ENCODE measurements at places on chromosomes 1 and 21.

- DNase-seq: no peak
Measured at GRCh38 chr1:94614996-94615395, 73.4 kb upstream of the F3 start.

DNA sequence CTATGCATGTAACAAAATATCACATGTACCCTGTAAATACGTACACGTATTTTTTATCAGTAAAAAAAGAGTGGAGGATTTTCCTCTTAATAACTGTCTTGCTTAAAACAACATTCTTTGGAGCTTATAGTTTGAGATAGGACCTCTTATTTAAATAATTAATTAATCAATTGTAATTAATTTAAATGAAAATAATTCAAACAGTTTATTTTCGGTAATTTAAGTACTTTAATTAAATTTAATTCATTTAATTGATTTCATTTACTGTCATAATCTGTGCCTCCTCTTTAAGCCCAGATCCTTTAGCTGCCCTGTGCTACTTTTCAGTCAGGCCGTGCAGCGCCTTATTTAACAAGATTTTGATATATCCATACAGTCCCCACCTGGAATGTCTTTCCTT, 427.0 kb downstream of the HLX start:
- no peak for DNase-seq

GRCh38 chr1:1869469-1869868, 21.4 kb downstream of the GNB1 start:
- DNase-seq: no peak

DNA sequence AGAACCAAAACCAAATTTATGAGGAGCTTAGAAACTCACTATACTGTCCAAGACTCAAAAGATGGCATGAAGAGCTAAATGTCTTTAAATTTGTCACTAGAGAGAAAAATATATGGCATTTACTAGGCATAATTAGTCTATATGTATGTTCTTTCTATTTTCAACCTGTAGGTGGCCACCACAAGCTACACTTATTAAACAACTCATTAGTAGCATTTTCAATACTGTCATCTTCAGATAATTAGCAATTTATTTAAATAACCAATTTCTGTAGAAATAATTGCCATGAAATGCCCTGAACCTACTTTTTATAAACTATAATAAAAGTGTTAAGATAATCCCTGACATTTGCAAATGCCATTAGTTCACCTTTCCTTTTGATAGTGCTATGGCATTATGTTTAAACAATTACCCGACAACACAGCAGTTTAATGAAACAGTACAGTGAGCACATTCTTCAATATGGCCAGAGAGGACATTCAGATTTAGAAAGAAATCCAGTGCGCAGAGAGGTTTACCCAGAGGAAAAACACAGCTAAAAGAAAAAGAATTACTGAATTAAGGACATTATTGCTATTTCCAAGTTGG, 522.5 kb downstream of the PTBP2 start:
- DNase-seq: no peak

DNA sequence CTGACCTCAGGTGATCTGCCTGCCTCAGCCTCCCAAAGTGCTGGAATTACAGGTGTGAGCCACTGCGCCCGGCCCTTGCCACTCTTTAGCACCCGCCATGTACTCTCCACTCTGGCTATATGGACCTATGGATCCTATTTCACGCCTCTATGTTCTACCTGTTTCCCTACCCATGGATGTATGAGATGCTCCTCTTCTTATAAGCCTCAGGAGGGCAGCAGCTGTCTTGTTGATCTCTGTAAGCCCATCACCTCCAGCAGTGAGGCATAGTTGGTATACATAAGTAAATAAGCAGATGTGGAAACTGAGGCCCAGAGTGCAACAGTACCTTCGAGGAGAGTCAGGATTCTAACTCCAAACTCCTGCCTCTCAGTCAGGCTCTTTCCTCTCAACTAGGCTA, 24.7 kb upstream of the ARTN start:
- DNase-seq: no peak

GRCh38 chr1:159791031-159791430, 10.3 kb downstream of the DUSP23 start:
- peak; percentile 46 for DNase-seq

DNA sequence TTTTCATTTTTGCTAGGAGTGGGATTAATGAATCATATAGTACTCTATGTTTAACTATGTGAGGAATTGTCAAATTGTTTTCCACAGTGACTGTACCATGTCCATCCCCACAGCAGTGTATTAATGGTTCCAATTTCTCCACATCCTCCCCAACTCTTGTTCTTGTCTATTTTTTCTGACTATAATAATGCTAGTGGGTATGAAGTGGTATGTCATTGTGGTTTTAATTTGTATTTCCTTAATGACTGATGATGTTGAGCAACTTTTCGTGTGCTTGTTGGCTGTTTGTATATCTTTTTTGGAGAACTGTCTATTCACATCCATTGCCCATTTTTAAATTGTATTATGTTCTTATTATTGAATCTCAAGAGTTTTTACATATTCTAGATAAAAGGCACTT, 10.0 kb upstream of the KPRP start:
- no peak for DNase-seq

- no peak for DNase-seq
Measured at GRCh38 chr1:183194527-183195141, 8.6 kb downstream of the LAMC2 start.

- no peak for DNase-seq
Measured at GRCh38 chr1:98355656-98356383, 305.7 kb upstream of the SNX7 start.

DNA sequence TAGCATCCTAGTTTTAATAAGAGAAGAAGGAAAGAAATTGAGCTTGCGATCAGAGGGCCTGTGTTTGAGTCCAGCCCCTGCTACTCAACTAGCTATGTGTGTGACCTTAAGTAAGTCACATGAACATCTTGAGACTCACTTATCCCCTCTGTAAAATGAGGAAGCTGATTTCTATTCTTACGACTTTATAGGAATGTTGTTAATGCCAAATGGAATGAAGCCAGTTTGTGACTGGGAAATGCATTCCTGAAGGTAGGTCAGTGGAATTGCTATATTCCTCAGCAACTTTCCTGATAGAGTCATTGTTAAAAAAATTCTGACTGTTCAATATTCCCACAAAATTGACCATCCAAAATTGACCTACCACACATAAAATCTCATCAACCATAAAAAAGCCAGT, 14.9 kb downstream of the FASLG start:
- no peak for DNase-seq

GRCh38 chr21:35222541-35222941, 173.4 kb upstream of the RUNX1 start:
- no peak for DNase-seq

GRCh38 chr1:208809876-208810275, 565.7 kb upstream of the PLXNA2 start:
- DNase-seq: no peak

GRCh38 chr1:116346943-116347673, 25.9 kb upstream of the ATP1A1 start:
- no peak for DNase-seq

GRCh38 chr1:207156826-207157225, 52.8 kb downstream of the C4BPA start:
- no peak for DNase-seq

- DNase-seq: no peak
Measured at GRCh38 chr1:182649041-182649440, 35.3 kb downstream of the RGS8 start.

GRCh38 chr1:63690966-63691700, 82.7 kb upstream of the ROR1 start:
- DNase-seq: no peak

GRCh38 chr1:66739401-66740157, 12.7 kb upstream of the DYNLT5 start:
- DNase-seq: no peak

DNA sequence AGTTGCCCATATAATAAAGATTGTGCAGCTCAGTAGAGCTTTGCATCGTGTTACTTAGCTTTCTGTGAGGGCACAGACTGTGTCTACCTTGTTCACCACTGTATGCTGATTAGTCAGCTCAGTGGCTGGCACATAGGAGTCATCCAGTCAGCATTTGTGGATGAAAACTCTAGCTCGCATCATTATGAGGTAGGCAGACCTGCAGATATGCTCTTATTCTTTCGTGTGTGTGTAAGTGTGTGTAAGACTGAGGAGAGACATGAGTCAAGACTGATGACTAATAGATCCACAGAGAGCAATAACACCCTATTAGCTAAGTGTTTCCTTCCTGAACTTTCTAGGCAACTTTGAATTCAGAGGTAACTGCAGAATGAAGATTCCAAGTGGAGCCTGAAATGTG, 17.1 kb downstream of the TTF2 start:
- DNase-seq: no peak

DNA sequence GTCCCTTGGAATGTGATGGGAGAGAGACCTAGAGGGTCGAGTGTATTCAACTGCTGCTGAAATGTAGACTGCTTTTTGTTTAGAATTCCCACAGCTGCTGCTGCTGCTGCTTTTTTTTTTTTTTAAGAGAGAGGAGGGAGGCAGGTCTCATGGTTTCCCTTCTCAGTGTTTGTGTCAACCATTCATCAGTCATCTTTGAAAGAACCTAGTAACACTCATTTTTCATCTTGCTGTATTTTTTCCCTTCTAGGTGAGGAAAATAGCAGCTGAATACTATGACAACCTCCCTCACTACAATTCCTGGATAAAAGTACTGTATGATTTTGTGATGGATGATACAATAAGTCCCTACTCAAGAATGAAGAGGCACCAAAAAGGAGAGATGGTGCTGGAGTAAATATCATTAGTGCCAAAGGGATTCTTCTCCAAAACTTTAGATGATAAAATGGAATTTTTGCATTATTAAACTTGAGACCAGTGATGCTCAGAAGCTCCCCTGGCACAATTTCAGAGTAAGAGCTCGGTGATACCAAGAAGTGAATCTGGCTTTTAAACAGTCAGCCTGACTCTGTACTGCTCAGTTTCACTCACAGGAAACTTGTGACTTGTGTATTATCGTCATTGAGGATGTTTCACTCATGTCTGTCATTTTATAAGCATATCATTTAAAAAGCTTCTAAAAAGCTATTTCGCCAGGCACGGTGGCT, 9.2 kb downstream of the DEGS1 start:
- no peak for DNase-seq

GRCh38 chr1:114109981-114110380, 43.7 kb downstream of the SYT6 start:
- no peak for DNase-seq

GRCh38 chr1:106722466-106722865, 334.0 kb upstream of the PRMT6 start:
- no peak for DNase-seq

DNA sequence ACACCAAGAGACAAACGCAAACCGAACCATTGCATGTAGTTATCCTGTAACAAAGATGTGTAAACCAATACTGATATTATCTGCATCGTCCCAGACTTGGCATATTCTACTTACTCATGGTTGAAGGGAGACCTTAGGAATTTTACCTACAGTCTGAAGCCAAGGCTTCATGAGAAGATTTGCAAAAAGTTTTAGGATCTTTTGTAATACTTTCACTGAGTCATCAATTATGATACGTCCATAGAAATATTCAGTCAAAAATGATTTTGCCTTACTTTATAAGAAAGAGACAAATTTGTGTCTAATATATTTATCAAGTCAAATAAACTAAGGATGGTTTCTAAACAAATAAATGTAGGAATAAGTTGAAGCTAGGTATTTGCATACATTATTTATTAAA, 1176.1 kb upstream of the ADGRL2 start:
- no peak for DNase-seq

DNA sequence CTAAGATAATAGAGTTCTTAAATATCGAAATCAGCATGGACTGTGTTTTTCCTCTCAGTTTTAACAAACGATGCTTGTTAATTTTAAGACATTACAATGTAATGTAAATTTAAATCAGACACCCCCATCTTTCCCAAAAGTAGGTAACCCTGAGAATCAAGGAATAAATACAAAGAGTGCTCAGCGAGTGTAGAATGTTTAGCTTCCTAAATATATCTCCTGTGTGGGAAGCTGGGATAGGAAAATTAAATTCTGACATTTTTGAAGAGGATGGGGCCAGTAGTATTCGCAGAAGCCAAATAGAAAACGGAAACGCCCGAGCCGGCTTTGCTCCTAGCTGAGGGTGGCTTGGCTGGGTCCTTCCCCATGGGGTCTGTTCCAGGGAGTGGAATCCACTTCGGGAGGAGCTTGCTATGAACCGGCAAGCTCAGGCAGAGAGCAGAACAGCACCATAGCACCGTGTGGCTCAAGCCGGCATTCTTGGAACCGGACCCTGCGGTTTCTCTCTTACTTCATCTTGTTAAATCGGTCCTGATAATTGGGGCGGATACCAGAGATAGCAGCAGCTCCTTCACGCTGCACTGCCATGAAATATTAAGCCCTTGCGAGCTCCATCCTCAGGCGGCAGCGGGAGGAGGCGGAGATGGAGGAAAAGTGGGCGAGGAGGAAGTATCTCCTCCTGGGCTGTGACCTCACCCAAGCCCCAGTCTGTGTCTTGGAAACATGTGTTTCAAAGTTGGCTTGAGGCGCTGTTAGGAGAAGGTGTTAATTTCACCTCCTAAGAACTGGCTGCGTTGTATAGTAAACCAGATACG, 24.9 kb downstream of the MAP3K7CL start:
- DNase-seq: no peak

GRCh38 chr21:21750124-21750825, 752.1 kb downstream of the NCAM2 start:
- no peak for DNase-seq

DNA sequence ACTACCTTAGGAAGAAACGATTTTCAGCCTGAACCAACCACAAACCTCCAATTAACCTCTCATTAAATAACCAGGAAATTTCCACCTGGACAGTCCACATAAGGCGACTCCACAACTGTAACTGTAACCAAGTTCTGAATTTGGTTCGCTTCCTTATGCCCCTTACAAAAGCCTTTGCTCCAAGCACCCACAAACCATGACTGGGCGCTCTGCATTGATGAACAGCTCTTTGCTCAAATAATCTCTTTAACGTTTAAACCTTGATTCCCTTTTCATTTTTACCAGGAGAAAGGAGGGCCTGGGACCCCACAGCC, 38.2 kb upstream of the ZNF124 start:
- peak; percentile 46 for DNase-seq

DNA sequence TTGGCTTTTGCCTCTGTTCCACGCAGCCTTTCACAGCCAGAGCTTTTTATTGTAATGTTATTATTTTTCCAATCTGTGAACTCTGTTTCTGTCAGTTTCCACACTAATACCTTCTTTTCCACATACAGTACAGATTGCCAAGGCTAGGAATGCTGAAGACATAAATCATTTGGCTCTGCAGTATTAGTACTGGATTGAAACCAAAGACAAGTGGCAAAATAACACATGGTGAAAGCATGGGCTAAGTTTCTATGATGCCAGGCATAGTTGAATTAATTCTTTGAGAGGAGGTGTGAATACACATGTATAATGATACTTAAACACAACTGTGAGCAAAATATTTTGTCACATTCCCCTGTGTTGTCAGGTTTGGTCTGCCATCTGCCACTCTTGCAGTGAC, 73.5 kb downstream of the TMEM200B start:
- DNase-seq: peak; percentile 95

- DNase-seq: no peak
Measured at GRCh38 chr1:213017447-213018273, 2.0 kb upstream of the ANGEL2 start.

GRCh38 chr1:6474815-6475282, 8.9 kb upstream of the TNFRSF25 start:
- DNase-seq: no peak
